ENCODE measurements at places on chromosomes 6 and 20.

- no peak for DNase-seq
Measured at GRCh38 chr20:20791664-20792568, 79.5 kb upstream of the RALGAPA2 start.

- no peak for DNase-seq
Measured at GRCh38 chr6:88665131-88665530, 298.3 kb downstream of the RNGTT start.

- peak; percentile 15 for DNase-seq
Measured at GRCh38 chr6:148530394-148530953, 187.8 kb downstream of the SASH1 start.

DNA sequence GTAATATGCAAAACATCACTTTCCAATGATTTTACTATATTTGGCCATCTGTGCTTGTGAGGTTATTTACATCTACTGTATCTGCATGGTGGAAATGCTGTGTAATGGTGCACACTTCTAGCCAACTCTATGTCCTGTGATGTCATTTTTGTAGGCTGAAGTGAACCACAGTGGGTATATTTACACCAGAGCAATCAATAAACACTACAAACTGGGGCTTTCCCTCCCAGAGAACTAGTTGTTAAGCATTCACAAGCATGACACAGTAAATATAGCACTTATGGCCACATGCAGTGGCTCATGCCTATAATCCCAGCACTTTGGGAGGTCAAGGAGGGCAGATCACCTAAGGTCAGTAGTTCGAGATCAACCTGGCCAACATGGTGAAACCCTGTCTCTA lies 4.9 kb downstream of the SLC22A2 start:
- no peak for DNase-seq

DNA sequence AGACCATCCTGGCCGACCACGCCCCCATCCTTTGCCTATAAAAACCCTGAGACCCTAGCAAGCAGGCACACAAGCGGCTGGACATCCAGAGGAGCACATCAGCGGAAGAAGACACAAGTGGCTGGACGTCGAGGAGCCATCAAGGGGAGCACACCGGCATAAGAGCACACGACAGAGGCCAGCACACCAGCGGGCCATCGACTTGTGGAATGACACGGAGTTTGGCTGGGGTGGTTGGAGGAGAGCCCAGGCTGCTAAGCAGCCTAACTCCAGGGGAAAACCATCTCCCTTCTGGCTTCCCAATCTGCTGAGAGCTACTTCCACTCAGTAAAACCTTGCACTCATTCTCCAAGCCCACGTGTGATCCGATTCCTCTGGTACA lies 44.8 kb upstream of the BCLAF1 start:
- DNase-seq, result no peak

GRCh38 chr6:10084111-10084986 lies 330.5 kb downstream of the TFAP2A start:
- peak; percentile 49 for DNase-seq

DNA sequence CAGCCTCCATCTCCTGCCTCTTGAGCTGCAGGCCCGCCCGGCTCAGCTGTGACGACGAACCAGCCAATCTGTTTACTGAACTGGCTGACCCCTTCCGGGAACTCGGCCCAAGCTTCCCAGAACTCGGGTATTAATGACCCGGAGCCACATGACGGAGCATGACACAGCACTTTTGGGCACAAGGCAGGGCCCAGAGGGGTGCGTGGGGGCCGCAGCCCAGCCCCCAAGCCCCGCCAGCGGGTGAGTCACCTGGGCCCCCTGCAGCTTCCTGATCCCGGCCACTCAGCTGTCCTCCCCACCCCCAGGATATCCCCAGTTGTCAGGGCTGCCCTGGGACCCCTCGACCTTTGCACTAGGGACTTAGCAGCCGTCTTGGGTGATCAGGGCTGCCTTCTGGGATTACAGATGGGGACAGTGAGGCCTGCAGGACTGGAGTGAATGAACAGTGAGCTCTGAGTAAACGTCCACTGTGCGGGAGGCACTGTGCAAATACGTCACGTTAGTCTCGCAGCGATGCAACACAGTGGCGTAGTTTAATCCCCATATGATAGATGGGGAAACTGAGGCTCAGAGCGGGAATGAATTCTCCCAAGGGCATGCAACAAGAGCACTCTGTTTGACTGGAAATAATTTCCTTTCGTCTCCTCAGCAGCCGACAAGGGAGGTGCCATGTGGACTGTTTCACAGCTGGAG lies 102.1 kb downstream of the CEBPB start:
- DNase-seq, result peak; percentile 85

DNA sequence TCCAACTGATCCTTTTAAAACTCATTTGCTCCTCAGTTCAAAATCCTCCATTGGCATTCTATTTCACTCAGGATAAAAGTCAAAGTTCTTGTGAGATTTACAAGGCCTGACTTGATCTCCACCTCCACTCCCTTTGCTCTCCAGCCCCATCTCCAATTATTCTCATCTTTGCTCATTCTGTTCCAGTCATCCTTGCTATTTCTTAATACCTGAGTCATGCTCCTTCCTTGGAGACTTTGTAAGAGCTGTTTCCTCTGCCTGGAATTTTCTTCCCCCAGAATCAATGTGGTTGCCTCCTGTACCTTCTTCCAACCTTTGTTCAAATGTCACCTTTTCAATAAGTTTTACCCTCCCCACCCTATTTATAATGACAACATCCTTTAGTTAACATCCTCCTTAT lies 373.5 kb downstream of the HTR1B start:
- DNase-seq, result peak; percentile 4

GRCh38 chr6:169794317-169795055 lies 43.1 kb downstream of the ERMARD start:
- DNase-seq, result no peak

DNA sequence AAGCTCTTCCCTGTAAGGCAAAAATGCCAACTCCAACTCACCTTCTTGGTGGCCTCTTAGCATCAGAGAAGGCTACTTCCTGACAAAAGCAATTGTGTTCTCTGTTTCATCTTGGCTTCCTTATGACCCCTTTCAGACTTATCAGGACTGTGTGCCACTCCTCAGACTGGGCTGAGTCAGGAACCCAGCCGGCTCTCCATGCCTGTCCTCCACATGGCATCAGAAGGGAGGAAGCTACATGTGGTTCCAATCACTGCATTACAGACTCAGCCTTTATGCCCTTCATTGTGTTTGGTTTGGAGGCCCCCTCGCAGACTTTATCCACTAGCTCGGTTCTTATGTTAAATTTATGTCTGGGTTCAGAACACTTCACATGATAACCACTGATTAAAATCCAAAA lies 142.5 kb downstream of the SLC24A3 start:
- no peak for DNase-seq

DNA sequence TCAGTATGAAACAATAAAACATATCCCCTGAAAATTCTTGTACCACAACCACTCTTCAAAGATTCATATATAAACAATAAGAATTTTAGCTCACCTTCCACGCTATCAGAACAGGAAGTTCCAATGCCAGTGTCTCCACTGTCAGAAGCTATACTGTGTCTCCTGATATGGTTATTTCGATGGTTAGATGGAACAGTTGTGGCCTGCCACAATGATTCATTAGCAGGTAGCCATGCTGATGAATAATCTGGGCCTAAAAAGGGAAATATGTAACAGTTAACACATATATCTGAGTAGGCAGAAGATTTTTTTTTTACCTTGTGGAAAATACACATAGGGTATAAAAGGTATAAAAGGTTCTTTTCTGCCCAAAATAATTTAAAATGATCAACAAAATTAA lies 19.0 kb downstream of the CEP85L start:
- no peak for DNase-seq

DNA sequence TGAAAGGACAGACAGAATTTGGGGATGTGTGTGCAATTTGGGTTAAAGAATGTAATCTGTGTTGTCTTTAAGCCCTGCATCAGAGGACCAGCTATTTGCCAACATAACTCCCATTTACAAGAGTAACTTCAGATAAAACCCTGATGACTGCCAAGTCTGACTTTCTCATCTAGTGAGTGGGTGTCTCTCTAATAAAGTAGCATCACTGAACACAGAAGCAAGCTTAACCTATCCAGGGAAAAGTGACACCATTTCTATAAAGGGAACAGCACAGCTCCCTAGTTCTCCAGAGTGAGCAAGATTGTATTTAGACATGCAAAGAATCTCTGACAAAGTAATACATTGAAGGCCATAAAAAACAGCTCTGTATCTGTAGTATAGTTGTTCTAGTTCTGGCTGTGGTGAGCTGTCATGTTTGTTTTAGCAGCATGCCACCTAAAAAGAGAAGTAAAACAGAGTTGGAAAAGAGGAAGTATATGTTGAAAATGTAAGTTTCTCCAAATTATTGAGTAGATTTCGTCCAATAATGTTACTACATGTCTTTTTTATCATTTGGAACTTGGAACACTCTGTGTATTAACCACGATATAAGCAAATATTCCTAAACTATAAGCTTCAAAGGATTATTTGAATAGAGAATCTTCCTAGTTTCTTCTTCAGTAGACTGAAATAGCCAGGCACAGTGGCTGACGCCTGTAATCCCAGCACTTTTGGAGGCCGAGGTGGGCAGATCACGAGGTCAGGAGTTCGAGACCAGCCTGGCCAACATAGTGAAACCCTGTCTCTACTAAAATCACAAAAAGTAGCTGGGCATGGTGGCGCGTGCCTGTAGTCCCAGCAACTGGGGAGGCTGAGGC lies 8.8 kb upstream of the PIM1 start:
- no peak for DNase-seq

GRCh38 chr20:23546435-23547144 lies 21.7 kb downstream of the CST9L start:
- DNase-seq, result no peak

- DNase-seq, result no peak
Measured at GRCh38 chr6:116102873-116103272, 2.2 kb downstream of the NT5DC1 start.

DNA sequence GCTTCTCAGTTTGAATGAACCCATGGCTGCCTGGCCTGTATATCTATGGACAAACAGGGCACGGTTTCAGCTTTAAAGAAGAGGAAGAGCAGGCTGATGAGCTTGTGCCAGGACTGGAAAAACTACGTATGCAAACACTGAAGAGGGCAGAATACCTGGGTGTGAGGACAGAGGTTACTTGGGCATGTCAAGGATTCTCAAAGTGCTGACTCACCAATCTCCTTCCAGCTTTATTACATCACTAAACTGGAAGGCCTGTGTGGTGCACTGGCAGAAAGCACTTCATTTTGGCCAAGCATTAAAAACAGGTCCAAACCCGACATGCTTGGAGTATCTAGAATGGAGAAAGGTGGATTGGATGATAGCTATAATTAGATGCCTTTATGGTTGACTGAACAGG lies 95.2 kb downstream of the GMPR start:
- peak; percentile 66 for DNase-seq

DNA sequence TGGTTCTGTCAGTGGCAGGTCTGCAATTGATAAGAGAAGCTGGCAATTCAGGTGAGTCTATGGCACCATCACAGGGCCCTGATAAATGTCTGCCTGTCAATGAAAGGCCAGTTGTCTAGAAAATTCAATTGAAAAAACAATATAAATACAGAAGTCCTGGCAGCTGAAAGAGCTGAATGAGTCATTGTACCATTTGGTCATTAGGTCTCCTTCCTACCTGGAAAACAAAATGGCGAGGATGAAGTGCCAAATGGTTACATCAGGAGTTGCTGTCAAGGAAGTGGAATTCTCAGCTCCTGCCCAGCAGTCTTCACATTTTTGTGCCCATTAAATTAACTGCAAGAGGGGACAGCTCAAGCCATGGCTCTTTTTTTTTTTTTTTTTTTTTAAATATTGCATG lies 37.7 kb downstream of the PEX7 start:
- no peak for DNase-seq

DNA sequence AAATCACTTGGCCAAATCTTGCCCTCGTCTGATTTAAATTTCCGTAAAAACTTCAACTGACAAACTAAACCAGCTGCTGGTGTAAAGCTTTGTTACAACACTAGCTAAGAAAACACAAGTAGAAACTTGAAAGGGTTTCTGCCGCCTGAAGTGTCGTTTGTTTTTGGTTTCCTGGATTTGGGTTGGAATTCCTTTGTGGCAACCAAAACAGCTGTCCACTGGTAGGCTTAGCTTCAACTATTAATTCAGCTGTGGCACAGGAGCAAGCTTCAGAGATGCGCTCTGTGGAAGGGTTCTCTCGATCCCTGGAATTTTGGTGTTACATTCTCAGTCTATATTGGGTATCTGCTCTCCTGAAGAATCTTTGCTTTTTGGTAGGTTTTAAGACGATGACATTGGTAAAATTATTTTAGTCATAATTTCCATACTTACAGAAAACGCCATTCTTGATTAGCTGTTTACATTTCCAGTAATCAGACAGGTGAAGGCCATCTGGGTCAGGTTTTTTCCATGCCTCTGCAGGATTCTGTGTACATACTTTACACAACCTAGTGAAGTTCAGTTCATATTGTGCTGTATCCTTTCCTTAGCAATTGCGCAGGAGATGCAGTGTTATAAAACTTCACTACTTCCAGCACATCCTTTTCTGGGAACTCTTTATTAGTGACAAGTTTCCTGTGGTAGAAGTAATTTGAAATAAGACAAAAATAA lies 29.9 kb upstream of the SAMD3 start:
- DNase-seq, result no peak

- DNase-seq, result no peak
Measured at GRCh38 chr6:14472986-14473337, 355.4 kb downstream of the CD83 start.

GRCh38 chr6:50724381-50725124 lies 11.2 kb downstream of the TFAP2D start:
- no peak for DNase-seq

DNA sequence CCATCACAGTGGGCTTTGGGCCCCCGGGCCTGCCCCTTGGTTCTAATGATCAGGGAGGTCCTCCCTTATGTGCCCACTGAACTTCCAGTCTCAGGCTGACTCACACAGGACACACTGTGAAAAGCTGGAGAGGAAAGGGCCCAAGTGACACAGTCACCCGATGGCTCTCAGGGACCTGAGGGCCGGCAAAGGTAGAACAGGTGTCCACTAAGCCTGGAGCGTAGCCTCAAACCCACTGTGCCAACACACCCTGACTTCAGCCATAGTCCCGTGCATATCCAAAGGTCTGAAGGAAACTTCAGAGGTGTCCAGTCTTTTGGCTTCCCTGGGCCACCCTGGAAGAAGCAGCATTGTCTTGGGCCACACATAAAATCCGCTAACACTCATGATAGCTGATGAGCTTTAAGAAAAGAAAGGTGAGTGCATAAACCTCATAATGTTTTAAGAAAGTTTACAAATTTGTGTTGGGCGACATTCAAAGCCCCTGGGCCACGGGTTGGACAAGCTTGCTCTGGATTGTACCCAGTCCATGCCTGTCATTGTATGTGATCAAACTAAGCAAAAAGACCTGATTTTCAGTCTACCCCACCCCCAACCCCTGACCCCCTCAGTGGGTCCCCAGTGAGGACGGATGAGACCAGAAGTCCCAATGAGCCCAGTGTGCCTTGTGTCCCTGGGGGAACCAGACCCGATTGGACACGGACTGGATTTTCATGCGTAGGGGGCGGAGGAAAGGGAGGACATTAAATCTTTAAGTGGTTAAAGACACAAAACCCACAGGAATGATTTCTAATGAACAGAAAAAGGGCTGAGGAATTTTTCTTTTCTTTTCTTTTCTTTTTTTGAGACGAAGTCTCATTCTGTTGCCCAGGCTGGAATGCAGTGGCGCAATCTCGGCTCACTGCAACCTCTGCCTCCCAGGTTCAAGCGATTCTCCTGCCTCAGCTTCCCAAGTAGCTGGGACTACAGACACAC lies 6.1 kb downstream of the RAMACL start:
- no peak for DNase-seq

All from RWPE1 (cell line).